ENCODE measurements at places on chromosomes 16 and 17. TPM values are rescaled to one million over a fixed set of nuclear protein-coding genes. Genes with fewer than 3 reads are reported as not detected.

KRT12 gene
- polyA plus RNA-seq, result not detected

ADCY9 gene
- polyA plus RNA-seq, result 16.9 TPM

GUCY2D gene
- polyA plus RNA-seq, result 0.07 TPM

KIFC3 gene
- polyA plus RNA-seq, result 22.0 TPM

CDH8 gene
- polyA plus RNA-seq, result 1.9 TPM

Data from muscle of back (tissue), 13 donors.